Small intestine (tissue), 16 donors: ENCODE measurements at places on chromosomes 11 and 22.

GRCh38 chr11:66190786-66191185 is 77.7 kb upstream of the RAB1B start:
- peak; percentile 56 for DNase-seq

- DNase-seq = peak; percentile 45
Observed at GRCh38 chr11:12195768-12196167, 85.4 kb downstream of the MICAL2 start.

DNA sequence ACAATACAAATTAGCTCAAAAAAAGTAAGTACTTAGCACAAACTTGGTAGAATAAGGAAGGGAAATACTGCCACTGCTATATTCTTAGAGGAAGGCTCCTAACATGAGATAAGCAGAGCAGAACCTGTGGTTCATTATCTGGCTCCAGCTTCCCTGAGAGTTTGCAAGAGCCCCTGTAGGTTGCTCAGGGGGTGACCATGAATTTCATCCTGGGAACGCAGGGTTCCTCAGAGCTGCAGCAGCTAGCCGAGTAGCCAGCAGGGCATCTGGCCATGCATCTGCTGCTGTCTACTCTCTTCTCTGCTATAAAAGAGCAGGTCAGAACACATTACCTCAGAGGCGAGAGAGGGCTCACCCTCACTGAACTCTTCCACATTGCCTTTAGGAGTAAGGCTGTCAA is 67.3 kb downstream of the TRPC6 start:
- DNase-seq = no peak

DNA sequence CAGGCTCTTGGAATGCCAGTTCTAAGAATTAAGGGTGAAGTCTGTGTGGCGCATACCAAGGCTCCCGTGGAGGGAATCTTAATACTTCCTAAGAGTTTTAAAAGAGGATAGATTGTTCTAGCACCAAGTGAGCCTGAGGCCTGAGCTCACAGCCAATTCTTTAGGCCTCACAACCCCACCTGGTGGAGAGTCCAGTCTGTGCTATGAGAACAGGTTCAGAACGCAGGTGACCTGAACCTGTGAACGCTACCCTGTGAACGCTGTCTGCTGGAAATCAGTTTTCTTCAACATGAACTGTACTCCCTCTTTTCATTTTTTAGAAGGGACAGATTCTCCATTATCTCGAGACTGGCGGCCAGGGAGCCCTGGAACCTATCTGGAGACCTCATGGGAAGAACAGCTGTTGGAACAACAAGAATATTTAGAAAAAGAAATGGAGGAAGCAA is 43.2 kb upstream of the DLAT start:
- DNase-seq = peak; percentile 91

DNA sequence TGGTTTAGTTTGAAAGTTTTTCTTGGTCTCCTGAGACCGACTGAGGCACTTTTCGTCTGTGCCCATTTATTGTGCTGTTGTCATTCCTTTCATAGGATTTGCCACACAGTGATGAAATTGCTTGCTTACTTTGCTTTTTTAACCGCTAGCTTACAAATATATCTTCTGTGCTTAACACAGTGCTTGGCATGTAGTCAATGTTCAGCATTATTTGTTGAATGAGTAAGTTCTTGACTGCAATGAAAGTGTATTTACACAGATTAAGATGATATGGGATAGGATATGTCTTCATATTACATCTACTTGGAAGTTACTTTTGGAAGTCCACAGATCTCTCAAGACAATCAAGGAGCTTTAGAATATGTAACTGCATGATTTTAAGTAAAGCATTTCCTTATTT is 91.2 kb downstream of the GRIA4 start:
- no peak for DNase-seq

GRCh38 chr11:84566671-84567070 is 1060.5 kb downstream of the DLG2 start:
- no peak for DNase-seq

GRCh38 chr11:69605737-69606526 is 35.0 kb upstream of the CCND1 start:
- DNase-seq = no peak
